ENCODE measurements at places on chromosomes 2 and 18.

DNA sequence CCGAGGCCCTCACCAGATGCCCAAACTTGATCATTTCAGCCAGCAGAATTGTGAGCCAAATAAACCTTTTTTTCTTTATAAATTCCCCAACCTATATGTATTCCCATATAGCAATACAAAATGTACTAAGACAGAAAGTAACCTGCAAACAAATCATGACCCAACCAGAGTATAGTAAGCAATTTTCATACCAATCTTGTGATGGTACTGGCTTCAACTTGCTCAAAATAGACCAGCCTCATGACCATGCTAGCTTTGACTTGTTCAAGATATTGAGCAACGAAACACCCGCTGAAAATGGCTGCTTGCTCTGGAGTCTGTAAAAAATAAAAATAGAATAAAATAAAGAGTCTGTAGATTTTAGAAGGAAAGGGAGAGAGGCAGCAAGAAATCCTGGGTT is 97.6 kb downstream of the C1D start:
- H3K27ac ChIP-seq: no peak overlapping the region
- no peaks in the 10 kb centered on the region for H3K4me1 ChIP-seq
- DNase-seq: no peak
- H3K36me3 ChIP-seq: no peaks in the 10 kb centered on the region
- H3K27me3 ChIP-seq: peaks cover 40% of the 10 kb centered on the region

DNA sequence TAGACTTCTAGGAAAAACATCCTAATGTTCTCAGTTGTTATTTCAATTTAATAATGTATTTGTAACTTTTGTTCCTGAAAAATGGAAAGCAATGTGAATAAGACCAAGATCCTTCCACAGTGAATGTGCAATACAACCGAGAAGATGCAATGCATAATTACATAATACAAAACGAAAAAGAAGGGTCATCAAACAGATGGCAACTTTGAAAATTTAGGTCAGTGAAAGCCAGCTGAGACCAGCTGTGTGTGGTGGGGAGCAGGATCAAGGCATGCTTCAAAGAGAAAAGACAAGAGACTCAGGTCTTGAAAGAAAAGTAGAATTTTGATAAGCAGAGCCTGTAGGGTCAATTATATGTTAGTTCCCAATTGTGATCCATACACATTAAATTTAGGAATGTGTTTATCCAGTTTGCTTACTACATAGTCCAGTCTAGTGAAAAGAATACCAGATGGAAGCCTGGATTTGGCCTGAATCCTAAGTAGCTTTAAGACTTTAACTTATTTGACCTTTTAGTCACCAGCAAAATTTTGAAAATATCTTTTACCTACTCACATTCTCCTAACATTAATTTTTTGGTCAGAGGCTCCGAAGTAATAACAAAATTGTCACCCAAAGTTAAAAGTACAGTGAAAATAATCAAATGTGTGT is 93.7 kb downstream of the COBLL1 start:
- no peak overlapping the region for H3K4me3 ChIP-seq
- H3K36me3 ChIP-seq: no peaks in the 10 kb centered on the region
- H3K4me1 ChIP-seq: no peaks in the 10 kb centered on the region
- H3K27me3 ChIP-seq: no peaks in the 10 kb centered on the region
- no peak overlapping the region for H3K27ac ChIP-seq

DNA sequence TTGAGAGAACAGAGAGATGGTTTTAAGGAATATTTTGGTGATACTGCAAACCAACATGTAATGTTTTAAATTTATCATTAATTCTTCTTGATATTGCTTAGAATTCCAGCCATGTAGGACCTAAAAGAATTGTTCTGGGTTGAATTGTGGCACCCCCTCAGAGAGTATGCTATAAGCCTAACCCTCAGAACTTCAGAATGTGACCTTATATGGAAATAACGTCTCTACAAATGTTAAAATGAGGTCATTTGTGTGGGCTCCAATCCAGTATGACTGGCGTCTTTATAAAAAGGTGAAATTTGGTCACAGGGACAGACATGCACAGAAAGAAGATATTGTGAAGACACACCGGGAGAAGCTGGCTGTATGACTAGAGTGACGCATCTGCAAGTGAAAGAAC is 193.6 kb downstream of the NRXN1 start:
- DNase-seq: no peak
- no peak overlapping the region for H3K4me3 ChIP-seq
- H3K36me3 ChIP-seq: no peaks in the 10 kb centered on the region
- H3K27ac ChIP-seq: no peak overlapping the region
- H3K4me1 ChIP-seq: no peaks in the 10 kb centered on the region
- no peaks in the 10 kb centered on the region for H3K27me3 ChIP-seq

DNA sequence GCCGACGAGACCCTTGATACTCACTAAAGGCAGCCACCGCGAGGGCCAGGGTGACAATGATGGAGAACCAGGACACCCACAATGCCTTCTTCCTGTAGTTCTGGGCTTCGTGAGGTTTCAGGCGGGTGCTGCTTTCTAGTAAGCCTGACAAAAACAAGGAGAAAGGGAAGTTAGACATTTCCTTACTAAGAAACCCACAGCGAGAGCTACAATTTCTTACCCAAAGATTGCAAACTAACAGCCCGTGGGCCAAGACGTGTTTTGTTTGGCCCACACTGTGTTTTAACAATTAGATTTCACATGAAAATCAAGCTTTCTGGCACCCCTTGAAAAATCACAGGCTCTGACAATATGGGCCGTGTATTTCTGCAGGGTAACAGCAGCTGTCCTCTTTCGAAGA is 5.6 kb downstream of the TMEM163 start:
- H3K27me3 ChIP-seq: peaks cover 43% of the 10 kb centered on the region
- H3K4me1 ChIP-seq: peaks cover 25% of the 10 kb centered on the region
- H3K36me3 ChIP-seq: peaks cover 2% of the 10 kb centered on the region
- no peak overlapping the region for H3K4me3 ChIP-seq
- no peak for DNase-seq

DNA sequence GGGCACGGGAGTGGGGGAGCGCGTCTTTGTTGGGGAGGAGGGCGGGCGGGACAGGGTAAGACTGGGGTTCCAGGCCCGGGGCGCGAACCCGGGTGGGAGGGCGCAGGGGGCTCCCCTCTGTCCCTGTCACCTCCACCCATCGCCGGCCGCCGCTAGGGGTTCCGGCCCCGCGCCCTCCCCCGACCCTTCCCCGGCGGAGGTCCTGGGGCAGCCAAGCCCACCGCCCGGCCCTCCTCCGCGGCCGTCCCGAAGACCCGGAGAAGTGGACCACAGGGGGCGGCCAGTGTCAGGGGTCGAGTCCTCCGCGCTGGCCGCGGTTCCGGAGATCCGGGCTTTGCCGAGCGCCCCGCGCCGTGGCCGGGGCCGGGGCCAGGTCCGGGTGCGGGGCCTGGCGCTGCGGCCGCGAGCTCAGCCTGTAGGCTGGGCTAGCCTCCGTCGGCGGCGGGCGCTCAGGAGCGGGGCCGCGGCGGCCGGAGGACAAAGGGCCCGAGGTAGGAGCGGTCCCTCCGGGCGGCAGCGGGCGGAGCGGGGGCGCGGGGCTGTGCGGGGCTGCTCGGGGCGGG is 16.6 kb upstream of the E2F6 start:
- H3K4me1 ChIP-seq: peaks cover 5% of the 10 kb centered on the region
- peaks cover under 1% of the 10 kb centered on the region for H3K36me3 ChIP-seq
- peaks cover 66% of the 10 kb centered on the region for H3K27me3 ChIP-seq
- no peak overlapping the region for H3K4me3 ChIP-seq

DNA sequence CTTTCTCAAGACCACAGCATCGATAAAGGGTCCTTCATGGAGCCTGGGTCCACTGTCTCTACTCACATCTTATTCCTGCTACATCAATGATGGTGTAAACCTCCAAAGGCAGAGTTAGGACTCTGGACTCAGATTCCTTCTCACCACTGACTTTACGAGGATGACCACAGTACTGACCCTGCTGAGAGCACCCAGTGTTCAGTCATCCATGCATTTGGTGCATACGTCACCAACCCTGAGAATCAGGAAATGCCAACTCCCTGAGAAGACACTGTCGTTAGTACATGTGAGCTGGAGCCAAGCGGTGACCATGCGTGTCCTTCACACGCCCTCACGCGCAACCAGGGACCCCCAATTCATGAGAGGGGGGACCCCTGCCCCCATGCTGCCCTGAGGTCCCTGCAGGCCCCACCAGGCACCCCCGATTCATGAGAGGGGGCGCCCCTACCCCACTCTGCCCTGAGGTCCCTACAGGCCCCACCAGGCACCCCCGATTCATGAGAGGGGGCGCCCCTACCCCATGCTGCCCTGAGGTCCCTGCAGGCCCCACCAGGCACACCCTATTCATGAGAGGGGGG is 178.4 kb upstream of the TPO start:
- no peak overlapping the region for H3K27ac ChIP-seq
- H3K27me3 ChIP-seq: no peaks in the 10 kb centered on the region
- no peak overlapping the region for H3K4me3 ChIP-seq
- DNase-seq: no peak
- no peaks in the 10 kb centered on the region for H3K4me1 ChIP-seq
- no peaks in the 10 kb centered on the region for H3K36me3 ChIP-seq

DNA sequence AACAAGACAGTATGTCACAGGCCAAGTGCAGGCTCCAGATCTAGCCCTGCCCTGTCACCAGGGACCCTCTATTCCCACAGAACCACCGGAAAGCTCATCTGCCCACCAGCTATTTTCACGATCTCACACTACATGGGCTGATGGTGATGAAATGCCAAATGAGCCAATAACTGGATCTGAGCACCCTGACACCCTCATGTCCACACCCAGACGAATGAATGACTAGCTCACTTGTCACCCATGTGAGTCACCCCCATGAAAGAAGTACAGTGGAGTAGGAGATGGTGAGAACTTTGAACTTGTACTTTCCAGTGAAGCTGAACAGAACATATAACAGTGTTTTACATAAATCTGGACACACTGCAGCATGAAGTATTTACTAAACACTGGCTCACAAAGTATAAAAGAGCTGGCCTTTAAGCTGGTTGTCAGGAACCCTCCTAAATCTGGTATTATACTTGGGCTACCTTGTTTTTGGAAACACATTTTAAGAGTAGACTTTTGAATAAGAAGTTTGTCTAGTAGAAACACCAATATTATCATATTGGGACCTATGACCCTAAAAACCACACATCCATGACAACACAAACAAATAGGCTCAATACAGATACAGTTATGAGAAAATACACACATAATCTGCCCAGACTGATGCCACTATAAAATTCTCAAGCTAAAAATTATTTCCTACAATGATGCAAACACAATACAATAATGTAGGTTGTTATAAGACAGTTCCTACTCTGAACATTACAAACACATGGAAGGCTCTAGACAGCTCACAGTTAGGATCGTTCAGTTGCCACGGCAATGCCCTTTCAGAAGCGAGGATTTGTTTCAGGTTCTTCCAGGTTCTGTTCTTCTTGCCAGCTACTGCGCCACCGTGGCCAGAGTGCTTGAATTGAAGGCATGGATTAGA is 19.0 kb downstream of the INO80C start:
- no peak overlapping the region for H3K4me3 ChIP-seq
- peaks cover 20% of the 10 kb centered on the region for H3K4me1 ChIP-seq
- no peak overlapping the region for H3K27ac ChIP-seq
- no peak for DNase-seq
- no peaks in the 10 kb centered on the region for H3K27me3 ChIP-seq

GRCh38 chr2:134020608-134021007 is 233.3 kb upstream of the MGAT5 start:
- DNase-seq: no peak
- peak overlapping the region; percentile 0 for H3K4me3 ChIP-seq
- H3K4me1 ChIP-seq: peaks cover 23% of the 10 kb centered on the region
- no peaks in the 10 kb centered on the region for H3K36me3 ChIP-seq
- no peak overlapping the region for H3K27ac ChIP-seq

DNA sequence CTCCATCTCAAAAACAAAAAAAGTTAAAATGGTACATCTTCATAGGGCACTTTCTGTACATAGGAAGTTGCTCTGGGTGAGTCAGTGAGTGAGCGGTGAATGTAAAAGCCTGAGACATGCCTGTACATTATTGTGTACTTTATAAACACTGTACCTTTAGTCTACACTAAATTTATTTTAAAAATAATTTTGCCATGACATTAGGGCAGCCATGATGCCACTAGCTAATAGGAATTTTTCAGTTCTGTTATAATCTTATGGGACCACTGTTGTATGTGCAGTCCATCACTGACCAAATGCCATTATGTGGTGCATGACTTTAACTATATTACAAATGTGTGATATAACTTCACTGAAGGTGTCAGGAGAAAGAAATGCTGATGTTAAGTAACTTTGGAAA is 11.0 kb upstream of the TXNDC2 start:
- peaks cover 73% of the 10 kb centered on the region for H3K27me3 ChIP-seq
- no peak for DNase-seq
- H3K4me1 ChIP-seq: peaks cover 9% of the 10 kb centered on the region
- H3K4me3 ChIP-seq: no peak overlapping the region

DNA sequence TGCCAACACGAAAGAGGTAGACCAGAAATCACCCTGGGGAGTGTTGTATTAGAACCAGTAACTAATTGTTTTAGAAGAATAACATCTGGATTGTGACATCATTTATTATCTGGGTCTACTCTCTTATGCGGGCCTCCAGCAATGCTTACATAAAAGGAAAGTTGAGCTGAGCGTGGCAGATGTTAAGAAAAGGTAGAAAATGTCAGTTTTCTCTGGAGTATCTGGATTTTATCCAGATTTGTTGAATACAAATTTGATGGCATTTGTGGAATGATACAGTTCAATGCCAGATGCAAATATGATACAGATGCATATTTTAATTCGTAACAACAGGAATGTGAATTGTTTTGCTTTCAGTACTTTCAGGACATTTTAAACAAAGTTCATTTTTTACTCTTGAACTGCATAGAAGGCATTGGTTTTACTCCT is 90.3 kb downstream of the PRPF40A start:
- no peaks in the 10 kb centered on the region for H3K4me1 ChIP-seq
- no peak for DNase-seq
- H3K4me3 ChIP-seq: no peak overlapping the region

GRCh38 chr18:42298759-42299675 is 344.0 kb downstream of the PIK3C3 start:
- H3K36me3 ChIP-seq: no peaks in the 10 kb centered on the region
- H3K27me3 ChIP-seq: no peaks in the 10 kb centered on the region
- H3K4me1 ChIP-seq: no peaks in the 10 kb centered on the region
- no peak overlapping the region for H3K27ac ChIP-seq
- peak; percentile 13 for DNase-seq

DNA sequence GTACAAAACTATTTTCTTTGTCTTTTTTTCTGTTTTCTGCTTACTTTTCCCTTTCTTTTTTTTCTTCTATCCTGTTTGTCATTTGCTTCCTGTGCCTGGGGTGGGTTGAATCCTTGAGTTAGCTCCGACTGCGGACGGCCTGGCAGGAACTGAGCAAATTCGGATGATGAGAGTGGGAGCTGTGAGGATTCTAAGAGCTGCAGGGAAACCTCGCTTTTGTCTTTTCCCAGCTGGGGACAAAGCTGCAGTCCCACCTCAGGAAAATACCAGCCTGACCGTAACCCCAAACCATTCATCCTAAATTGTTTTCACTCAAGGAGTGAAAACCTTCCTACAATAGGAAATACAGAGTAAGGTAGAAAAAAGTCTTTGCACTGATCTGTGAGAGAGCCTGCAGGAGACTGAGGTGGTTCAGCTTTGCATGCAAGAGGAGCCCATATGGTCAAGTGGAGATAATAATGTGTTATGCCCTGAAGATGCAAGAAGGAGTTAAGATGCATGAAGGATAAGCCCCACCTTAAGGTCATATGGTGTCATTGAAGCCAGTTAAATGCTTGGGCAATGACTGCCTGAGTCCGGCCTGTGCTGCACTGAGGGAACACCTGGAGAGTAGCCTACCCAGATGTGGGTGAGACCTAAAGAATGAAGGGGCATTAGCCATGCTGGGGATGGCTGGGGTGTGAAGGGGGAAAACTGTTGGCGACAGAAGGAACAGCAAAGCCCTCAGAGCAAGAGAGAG is 31.7 kb upstream of the ARL4C start:
- no peak overlapping the region for H3K4me3 ChIP-seq
- no peaks in the 10 kb centered on the region for H3K36me3 ChIP-seq
- H3K27me3 ChIP-seq: peaks cover 39% of the 10 kb centered on the region
- H3K4me1 ChIP-seq: no peaks in the 10 kb centered on the region
- no peak for DNase-seq
- no peak overlapping the region for H3K27ac ChIP-seq

Measured in central memory CD8-positive, alpha-beta T cell (primary cell).